CD4-positive, alpha-beta T cell treated with Interleukin-6 at 100 ng/mL for 8 hours (primary cell): ENCODE measurements at places on chromosomes 4 and X.

GRCh38 chr4:3647421-3647820 is 115.2 kb upstream of the LRPAP1 start:
- DNase-seq: no peak

- DNase-seq: no peak
These were observed 44.9 kb upstream of the SPRY1 start for GRCh38 chr4:123351713-123352112.

DNA sequence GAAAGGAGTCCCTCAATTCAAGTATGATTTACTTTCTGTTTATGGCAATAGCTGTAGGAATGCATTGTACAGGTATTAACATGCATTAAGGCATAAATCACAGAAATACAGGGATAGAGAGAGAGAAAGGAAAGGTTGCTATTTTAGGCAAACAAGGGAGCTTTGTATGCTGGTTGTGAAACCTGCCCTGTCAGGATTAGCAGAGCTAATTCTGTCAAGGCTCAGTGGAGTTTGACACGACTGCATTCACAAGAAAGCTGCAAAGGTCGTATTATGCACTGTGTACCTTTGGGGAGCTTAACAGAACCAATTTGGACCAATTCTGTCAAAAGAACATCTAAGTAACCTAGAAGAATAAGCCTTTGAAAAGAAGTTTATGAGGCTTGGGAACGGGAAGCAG is 239.3 kb downstream of the GRIA2 start:
- DNase-seq: no peak

- DNase-seq: no peak
These were observed 24.3 kb upstream of the TEX13C start for GRCh38 chrX:125295337-125295736.

DNA sequence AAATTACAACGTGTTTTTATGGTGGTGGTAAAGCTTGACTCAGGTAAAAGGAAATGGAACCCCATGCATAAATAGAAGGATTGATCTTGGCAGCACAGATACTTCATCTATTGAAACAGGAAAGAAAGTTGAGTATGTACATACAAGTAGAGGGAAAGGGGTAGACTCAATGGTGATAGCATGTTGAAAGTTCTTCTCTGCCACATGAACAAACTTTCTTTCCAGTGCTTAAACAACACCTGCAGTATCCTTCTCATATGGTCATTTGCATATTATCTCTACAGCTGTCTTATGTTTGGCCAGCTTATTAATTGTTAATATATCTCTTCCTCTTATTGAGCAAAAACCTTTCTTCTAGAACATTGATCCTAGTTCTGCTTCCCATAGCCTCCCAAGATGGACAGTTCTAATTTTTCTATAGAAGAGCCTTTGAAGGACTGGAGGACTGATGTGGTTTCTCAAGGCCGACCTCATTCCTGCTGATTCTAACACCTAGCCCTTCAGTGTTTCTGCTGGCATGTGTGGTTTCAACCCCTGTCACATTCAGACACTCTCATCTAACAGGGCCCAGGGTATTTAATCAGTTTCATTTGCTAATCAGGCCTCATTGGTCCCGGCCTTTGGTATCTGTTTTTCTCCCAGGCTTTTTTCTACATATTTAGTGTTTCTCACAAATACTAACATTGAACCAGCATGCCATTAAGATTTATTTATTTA is 108.1 kb upstream of the SPRY1 start:
- no peak for DNase-seq
